Testis (tissue), 5 donors: ENCODE measurements at places on chromosomes 2 and 18.
A peak's percentile ranks its signal among the peaks of the same experiment; 100 is the strongest.

GRCh38 chr2:147320146-147320545, 524.7 kb upstream of the ACVR2A start:
- no peak overlapping the region for H3K27ac ChIP-seq
- no peaks in the 10 kb centered on the region for H3K4me1 ChIP-seq
- H3K4me3 ChIP-seq = no peak overlapping the region

DNA sequence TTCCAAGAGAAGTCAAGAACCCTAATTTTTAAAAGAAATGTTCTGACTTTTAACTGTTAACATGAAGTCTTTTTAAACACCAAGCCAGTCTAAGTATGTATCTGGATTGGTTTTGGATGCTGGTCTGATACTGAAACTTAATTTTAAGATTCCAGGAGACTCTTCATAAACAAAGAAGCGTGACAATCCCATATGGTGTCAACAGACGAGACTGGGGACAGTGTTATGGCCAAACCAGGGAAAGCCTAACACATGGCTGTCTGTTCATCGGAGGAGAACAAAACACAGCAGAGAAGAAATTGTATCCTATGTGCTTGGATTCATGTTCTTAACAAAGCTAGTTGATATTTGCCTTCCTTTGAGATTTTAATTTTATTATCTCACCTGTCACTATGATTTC, 80.5 kb upstream of the UPP2 start:
- no peak overlapping the region for H3K4me3 ChIP-seq
- H3K27me3 ChIP-seq = no peaks in the 10 kb centered on the region
- H3K36me3 ChIP-seq = no peaks in the 10 kb centered on the region
- no peak for DNase-seq

- no peak overlapping the region for H3K27ac ChIP-seq
- no peak overlapping the region for H3K4me3 ChIP-seq
- H3K4me1 ChIP-seq = no peaks in the 10 kb centered on the region
- H3K36me3 ChIP-seq = no peaks in the 10 kb centered on the region
Measured at GRCh38 chr2:95309599-95309998, 12.5 kb downstream of the KCNIP3 start.

DNA sequence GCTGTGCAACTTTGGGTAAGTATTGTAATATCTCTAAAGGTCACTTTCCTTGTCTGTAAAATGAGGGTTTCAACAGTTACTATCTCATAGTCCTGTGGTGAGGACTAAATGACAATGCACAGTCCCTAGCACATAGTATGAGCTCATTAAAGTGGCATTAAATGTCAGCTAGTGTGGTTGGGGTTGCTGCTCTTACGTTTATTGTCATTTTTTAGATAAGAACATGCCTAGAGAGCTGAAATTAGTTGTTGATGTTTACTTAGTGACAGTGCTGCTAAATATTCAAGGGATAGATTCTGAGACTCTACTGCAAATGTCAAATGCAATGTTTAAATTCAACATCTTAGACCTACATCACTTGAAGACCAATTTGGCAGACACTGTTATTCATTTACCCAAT, 356.1 kb upstream of the ETAA1 start:
- H3K27me3 ChIP-seq = no peaks in the 10 kb centered on the region
- H3K4me1 ChIP-seq = no peaks in the 10 kb centered on the region
- no peaks in the 10 kb centered on the region for H3K36me3 ChIP-seq
- no peak overlapping the region for H3K27ac ChIP-seq
- no peak overlapping the region for H3K4me3 ChIP-seq

DNA sequence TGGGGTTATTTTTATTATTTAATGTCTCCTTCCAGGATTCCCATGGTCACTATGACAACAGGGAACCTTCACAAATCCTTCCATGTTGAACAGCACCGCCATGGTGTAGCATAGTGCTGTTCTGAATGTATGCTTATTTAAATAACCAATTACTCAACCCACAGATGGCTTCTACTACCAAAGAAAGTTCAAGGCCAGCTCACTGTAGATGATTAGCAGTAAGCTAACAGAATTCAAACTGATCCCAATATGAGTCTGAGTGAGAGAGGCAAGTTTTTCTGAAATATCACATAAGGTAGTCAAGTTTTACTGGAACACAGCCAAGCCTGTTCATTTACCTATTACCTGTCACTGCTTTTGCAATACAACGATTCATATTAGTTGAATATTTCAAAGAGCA, 51.2 kb downstream of the CLASP1 start:
- no peak overlapping the region for H3K27ac ChIP-seq
- H3K27me3 ChIP-seq = no peaks in the 10 kb centered on the region
- no peak for DNase-seq

GRCh38 chr2:236946871-236947270, 138.8 kb upstream of the COPS8 start:
- no peaks in the 10 kb centered on the region for H3K27me3 ChIP-seq
- no peak overlapping the region for H3K4me3 ChIP-seq
- H3K4me1 ChIP-seq = peaks cover 4% of the 10 kb centered on the region
- H3K27ac ChIP-seq = no peak overlapping the region

GRCh38 chr2:39581866-39582265, 83.9 kb upstream of the TMEM178A start:
- H3K4me1 ChIP-seq = no peaks in the 10 kb centered on the region
- H3K4me3 ChIP-seq = no peak overlapping the region
- no peaks in the 10 kb centered on the region for H3K36me3 ChIP-seq
- DNase-seq = no peak
- H3K27ac ChIP-seq = no peak overlapping the region
- H3K27me3 ChIP-seq = no peaks in the 10 kb centered on the region

DNA sequence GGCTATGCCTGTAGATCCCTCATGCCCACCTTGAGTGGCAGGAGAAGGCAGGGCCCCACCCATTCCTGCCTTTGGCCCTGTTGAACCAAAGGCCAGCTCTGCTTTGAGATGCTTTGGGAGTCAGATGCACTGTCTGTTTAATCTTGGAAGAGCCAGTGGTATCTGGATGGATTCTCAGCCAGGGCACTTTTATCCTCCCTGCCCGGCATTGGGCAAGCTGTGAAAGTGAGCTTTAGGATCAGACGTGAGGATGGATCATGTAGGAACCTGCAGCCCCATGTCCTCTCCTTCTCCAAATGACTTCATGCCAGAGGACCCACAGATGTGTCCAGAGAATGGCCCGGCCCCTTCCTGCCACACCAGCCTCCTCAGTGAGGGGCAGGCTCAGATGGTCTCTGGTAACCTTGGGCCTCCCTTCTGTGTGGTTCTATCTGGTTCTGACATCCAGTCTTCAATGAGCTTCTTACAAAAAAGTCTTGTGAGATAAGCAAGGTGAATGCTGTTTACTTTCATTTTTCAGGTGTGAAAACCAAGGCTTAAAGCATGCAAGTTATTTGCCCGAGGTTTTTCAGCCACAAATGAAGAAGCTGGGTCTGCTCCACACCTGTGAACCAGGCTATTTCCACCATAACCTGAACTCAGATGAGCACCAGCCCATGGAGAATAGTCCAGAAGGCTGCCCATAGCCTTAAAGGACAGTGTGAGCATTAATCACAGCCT, 123.8 kb downstream of the KCTD1 start:
- H3K27ac ChIP-seq = no peak overlapping the region
- no peaks in the 10 kb centered on the region for H3K27me3 ChIP-seq
- no peak overlapping the region for H3K4me3 ChIP-seq
- no peaks in the 10 kb centered on the region for H3K36me3 ChIP-seq
- DNase-seq = no peak

DNA sequence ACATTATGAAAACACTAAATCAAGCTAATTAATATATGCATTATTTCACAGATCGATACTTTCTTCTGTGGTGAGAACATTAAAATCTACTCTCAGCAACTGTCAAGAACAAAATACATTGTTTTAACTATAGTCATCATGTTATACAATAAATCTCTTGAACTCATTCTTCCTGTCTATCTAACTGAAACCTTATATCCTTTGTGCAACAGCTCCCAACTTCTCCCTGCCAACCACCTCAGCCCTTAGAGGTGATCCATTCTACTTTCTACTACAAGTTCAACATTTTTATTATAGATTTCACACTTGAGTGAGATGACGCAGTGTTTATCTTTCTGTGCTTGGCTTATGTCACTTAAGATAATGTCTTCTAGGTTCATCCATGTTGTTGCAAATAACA, 535.2 kb upstream of the CRIM1 start:
- H3K4me1 ChIP-seq = no peaks in the 10 kb centered on the region
- H3K27me3 ChIP-seq = no peaks in the 10 kb centered on the region
- DNase-seq = no peak
- no peak overlapping the region for H3K4me3 ChIP-seq
- no peak overlapping the region for H3K27ac ChIP-seq

- H3K4me3 ChIP-seq = peak overlapping the region; percentile 78
- peaks cover 11% of the 10 kb centered on the region for H3K4me1 ChIP-seq
- peak overlapping the region; percentile 94 for H3K27ac ChIP-seq
- no peaks in the 10 kb centered on the region for H3K36me3 ChIP-seq
- no peaks in the 10 kb centered on the region for H3K27me3 ChIP-seq
Measured at GRCh38 chr2:73385123-73385503, 523 bp upstream of the ALMS1 start.

GRCh38 chr18:49933530-49934128, 120.3 kb upstream of the ACAA2 start:
- no peaks in the 10 kb centered on the region for H3K4me1 ChIP-seq
- H3K36me3 ChIP-seq = no peaks in the 10 kb centered on the region
- DNase-seq = no peak

- H3K27ac ChIP-seq = no peak overlapping the region
- H3K4me1 ChIP-seq = peaks cover 6% of the 10 kb centered on the region
- H3K4me3 ChIP-seq = no peak overlapping the region
- DNase-seq = no peak
Measured at GRCh38 chr2:24315669-24316068, 44.7 kb downstream of the ITSN2 start.

- no peak overlapping the region for H3K27ac ChIP-seq
- no peak for DNase-seq
Measured at GRCh38 chr2:99779276-99779675, 289.5 kb upstream of the REV1 start.

DNA sequence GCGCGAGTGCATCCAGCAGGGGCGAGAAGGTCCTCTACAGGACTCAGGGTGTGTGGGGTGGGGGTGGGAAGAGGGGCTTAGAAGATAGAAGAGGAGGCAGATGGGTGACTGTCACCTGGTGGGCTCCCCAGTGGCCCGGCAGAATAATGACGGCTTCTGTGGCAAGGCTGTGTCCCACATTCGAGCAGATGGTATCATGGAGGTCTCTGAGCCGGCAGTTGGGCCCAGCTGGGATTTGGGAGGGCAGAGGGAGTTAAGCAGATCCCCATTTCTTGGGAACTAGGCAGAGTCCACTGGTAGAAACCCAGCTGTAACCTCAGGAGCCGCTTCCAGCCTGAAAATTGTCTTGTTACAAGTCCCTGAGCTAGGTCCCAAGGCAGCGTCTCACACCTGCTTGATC, 28.4 kb upstream of the DTNB start:
- DNase-seq = no peak
- no peaks in the 10 kb centered on the region for H3K4me1 ChIP-seq
- no peaks in the 10 kb centered on the region for H3K27me3 ChIP-seq

DNA sequence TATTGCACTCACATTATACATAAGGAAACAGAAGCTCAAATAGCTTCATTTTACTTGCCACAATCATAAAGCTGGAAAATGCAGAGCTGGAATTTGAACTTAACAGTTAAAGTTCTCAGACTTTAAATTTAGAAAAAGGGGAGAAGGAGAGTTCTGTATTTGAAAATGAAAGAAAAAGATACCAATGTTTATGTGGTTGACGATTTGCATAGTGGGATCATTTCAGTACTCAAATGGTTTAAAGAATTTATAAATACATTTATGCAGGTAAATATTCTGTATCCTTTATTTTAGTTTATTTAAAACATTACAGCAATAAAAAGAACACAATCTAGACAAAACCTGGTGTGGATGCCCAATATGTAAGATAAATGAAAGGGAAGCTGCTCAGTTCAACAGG, 25.5 kb upstream of the STAT4 start:
- no peak overlapping the region for H3K4me3 ChIP-seq
- no peaks in the 10 kb centered on the region for H3K27me3 ChIP-seq
- peaks cover 14% of the 10 kb centered on the region for H3K4me1 ChIP-seq
- H3K27ac ChIP-seq = no peak overlapping the region
- H3K36me3 ChIP-seq = no peaks in the 10 kb centered on the region

DNA sequence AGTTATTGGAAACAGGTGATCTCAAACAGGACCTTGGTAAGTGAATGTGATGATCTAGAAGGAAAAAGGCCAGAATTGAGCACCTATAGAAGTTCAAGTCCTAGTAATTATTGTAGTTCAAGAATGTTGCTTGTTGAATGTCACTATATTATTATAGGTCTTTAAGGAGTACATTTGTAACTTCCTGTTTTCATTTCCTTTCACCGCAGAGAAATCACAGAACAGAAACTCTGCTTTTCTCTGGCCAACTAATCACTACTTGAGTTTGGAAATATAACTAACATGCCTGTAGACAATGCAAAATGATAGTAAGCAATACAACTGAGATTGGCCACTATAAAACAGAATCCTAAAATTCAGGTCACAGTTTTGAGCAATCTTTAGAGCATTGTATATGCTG, 61.8 kb upstream of the EFEMP1 start:
- no peak overlapping the region for H3K4me3 ChIP-seq
- H3K27ac ChIP-seq = no peak overlapping the region
- no peaks in the 10 kb centered on the region for H3K36me3 ChIP-seq

- H3K27me3 ChIP-seq = no peaks in the 10 kb centered on the region
- no peak overlapping the region for H3K27ac ChIP-seq
- H3K36me3 ChIP-seq = no peaks in the 10 kb centered on the region
- H3K4me3 ChIP-seq = no peak overlapping the region
- DNase-seq = no peak
Measured at GRCh38 chr18:23632615-23633014, 30.1 kb downstream of the ANKRD29 start.

DNA sequence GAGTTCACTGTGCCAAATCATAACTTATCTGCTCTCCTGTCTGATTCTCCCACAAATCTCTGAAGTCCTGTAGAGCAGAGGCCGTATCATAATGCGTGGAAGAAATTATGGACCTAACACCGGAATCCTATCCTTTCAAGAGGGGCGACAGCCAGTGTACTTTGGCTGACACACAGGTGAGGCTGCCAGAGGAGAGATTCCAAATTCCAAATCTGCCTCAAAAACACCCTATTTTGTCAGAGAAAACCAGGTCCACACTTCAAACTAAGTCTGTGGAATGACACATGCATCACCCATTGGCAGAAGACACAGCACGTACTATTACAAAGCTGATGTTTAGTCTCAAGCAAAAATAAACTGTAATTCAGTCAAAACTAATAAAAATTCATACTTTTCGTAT, 139.2 kb upstream of the PID1 start:
- no peaks in the 10 kb centered on the region for H3K27me3 ChIP-seq
- DNase-seq = no peak
- H3K4me1 ChIP-seq = peaks cover 15% of the 10 kb centered on the region
- no peak overlapping the region for H3K4me3 ChIP-seq

DNA sequence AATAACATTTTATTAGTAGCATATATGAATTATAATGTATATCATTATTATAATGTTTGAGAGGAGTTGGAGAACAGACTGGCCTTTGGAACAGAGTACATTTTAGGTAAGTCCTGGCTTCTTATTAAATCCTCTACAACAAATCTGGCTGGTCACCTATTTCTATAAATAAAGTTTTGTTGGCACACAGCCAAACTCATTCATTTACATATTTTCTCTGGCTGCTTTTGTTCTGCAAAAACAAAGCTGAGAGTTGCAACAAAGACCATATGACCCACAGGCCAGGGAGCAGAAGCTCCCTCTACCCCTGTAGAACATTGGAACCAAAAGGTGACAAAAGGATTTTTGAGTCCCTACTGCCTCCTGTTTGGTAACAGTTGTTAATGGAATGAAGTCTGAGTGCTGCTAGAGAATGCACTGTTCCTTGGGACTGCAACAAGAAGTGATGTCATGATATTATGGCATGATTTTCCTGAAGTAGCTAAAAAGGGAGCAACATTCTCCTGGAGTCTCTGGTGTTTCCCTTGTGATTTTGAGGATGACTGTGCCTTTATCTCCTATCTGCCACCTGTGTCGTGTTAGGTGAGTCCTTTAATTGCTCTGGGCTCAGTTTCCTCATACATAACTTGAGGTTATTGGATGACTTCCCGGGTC, 22.0 kb upstream of the SP9 start:
- H3K36me3 ChIP-seq = no peaks in the 10 kb centered on the region
- DNase-seq = no peak
- H3K4me3 ChIP-seq = no peak overlapping the region
- H3K27me3 ChIP-seq = no peaks in the 10 kb centered on the region
